ENCODE measurements at places on chromosomes 12 and 14.
A peak's percentile ranks its signal among the peaks of the same experiment; 100 is the strongest.

DNA sequence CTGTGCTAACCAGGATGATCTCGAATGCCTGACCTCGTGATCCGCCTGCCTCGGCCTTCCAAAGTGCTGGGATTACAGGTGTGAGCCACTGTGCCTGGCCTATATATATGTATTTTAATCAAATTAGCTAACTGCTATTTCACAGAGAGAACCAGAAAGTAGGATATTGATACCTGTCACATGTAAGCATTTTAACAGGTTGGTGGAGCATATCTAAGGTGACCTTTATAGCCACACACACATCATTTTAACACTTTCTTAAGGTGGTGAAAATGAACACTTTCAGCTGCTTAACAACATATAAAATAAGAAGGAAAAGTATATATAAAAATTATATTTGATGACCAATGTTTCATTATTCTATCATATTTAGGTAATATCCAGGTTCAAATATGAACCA is 57.0 kb upstream of the ATF7IP start:
- DNase-seq = no peak

GRCh38 chr12:110688446-110689280 is at the start of gene HVCN1:
TSS of gene HVCN1 (minus strand) at chr12:110689115. CDS start at chr12:110683245, 5,870 bp downstream.
- peak; percentile 73 for DNase-seq

DNA sequence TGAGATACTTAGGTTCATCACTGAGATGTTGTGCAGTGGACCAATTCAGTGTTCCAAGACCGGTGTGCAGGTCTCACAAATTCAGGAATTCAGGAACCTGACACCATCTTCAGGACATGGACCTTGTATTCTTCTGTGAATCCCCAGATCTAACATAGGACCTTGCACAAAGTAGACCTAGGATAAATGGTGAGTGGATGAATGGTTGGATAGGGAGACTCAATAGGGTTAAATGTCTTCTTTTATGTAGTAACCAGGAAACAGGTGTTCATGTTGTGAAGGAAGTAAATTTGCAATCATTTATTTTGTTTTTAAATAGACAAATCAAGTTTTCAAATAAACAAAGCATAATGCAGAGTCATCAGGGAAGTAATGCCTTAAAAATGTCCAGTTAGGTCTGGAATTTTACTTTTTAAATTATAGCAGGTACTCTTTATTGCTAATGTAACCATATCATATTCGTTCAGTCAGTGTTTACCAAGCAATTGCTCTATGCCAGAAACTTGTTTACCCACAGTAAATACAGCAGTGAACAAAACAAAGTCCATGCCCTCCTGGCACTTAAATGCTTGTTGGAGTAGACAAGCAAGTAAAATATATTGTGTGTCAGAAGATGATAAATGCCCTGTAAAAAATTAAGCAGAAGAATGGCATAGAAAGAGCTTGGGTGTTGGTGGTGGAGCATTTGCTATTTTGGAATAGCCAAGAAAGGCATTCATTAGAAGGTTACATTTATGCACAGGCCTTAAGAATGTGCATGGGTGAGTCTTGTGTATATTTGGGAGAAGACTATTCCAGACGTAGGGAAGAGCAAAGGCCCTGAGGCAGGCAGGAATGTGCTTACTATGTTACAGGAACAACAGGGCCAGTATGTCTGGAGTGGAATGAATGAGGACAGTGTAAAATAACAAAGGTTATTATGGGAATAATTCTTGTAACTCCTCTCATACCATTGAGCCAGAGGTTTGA is 26.3 kb downstream of the RXYLT1 start:
- no peak for DNase-seq

- DNase-seq = no peak
These were observed 2.0 kb downstream of the EEA1 start for GRCh38 chr12:92927055-92927435.

DNA sequence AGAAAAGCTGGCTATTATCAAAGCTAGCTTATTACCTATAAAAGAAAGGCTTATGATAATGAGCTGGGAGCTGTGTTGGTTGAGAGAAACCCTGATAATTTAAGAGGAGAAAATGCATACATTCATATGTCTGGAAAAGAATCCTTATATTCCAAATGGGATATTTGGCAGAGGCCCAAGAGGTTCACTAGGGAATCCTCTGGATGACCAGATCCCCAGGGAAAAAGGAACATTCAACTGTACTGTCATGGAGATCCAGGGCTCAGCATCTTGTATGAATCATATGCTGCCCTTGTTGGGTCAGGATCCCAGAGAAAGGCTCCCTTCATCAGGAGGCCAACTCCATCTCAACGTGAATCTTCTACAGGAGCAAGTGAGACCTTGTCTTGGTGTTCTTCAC is 16.6 kb upstream of the FBXO34 start:
- no peak for DNase-seq

GRCh38 chr14:34680806-34681479 is 33.5 kb downstream of the CFL2 start:
- DNase-seq = no peak

- no peak for DNase-seq
These were observed 6.7 kb downstream of the TRMT5 start for GRCh38 chr14:60974090-60974651.

DNA sequence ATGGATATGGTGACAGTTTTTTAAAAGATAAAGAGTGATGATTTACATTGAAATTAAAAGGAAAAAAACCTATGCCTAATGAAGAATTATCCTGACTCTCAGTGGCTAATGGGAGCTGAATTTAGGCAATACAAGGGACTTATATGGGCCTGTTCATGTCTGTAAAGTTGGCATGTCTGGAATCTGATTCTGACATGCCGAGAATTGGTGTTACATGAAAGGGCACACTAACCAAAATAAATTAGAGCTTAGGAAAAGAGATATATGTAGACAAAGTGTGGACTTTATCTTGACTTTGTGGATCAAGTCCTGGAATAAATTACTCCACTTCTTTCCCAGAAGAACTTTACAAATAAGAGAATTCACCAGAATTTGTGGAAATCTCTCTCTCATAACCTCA is 1.1 kb downstream of the TDG start:
- DNase-seq = no peak

DNA sequence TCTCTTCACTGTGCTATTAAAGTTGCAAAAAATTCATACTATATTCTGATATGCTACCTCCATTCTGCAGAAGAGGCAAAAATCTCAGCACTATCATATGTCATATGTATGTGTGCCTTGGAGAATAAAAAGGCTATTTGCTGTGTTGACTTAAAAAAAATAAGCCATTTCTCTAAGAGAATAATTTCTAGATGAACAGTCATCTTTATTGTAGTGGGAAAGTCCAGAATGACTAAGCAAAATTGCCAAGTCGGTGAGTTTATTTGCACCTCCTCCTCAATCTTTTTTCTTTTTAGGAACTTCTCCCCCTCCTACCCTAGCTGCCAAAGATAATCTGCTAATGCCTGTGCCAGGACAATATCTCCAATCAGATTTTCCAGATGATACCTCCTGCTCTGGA is 353.8 kb upstream of the FAR2 start:
- DNase-seq = no peak

DNA sequence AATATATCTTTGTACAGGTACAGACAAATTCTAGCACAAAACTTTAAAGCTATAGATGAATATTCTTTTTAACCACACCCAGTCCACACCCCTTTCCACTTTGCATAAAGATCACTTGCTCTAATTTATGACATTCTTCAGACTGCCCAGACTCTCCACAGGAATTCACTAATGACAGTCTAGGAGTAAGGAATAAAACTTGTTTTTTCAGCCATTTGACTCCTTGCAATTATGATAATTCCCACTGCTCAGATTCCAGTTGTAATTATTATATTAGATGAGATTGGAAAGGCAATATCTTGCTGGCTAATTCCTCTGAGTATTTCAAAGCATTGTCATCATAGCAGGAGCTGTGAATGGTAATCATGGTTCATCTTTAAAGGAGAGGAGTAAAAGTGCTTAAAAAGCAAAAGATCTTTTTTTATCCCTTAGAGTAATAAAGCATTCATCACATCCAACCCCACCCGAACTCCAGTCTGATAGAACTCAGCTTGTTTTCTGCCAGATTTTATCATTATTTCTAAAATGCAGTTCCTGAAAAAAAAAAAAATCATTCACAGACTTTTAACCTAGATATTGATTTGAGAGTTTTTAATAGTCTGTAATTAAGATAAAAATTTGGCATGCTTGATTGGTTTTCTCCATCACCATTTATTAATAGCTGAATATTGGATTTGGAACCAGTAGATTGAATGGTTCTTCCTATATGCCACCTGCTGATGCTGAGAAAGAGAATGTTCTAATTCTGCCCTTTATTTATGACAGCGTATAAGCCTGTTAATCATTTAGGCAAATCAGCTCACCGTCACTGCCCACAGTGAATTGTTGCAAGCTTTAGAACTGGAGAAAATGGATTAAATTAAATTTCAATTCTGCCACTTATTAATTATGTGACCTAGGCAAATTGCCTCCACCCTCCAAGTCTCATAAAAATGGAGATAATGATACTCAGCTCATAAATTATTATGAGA is 93.9 kb upstream of the RASSF8 start:
- DNase-seq = no peak

- DNase-seq = no peak
These were observed 26.9 kb upstream of the LTBP2 start for GRCh38 chr14:74638966-74639365.

- peak; percentile 69 for DNase-seq
These were observed 499 bp downstream of the DGLUCY start for GRCh38 chr14:91114079-91115065.

DNA sequence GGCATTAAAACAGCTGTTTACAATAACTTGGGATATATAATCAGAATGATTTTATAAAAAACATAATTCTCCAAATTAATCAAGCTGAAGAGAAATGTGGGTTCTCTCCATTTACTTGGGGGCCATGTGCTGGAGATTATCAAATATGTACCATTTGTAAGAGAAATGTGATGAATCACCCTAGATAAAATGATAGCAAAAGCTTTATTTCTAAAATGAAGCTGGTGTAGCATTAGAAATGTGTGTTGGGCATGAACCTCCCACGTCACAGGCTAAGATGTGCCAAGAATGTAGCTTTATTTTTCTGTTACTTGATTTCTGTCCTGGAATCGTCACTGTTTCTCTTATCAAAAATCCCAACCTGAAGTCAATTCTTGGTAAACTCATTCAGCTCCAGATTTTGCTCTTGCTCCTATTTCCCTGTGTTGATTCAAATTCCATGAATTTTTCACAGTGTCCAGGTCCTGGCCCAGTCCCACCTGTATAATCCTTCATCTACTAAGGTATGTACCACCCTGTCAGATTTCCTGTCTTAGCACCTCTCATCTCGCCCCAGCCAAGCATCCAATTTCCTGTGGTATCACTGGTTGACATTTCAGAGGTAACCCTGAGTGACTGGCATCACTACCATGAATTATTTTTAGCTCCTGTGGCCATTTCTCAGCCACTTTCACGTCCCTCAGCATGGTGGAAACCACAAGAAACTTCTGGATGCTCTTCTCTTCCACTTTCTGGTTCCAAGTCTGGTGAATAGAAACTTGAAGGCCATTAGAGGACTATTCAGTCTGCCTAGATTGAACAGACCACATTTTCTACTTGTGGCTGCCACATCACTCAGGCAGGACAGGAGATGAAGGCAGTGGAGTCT is 103.6 kb upstream of the FLRT2 start:
- no peak for DNase-seq

DNA sequence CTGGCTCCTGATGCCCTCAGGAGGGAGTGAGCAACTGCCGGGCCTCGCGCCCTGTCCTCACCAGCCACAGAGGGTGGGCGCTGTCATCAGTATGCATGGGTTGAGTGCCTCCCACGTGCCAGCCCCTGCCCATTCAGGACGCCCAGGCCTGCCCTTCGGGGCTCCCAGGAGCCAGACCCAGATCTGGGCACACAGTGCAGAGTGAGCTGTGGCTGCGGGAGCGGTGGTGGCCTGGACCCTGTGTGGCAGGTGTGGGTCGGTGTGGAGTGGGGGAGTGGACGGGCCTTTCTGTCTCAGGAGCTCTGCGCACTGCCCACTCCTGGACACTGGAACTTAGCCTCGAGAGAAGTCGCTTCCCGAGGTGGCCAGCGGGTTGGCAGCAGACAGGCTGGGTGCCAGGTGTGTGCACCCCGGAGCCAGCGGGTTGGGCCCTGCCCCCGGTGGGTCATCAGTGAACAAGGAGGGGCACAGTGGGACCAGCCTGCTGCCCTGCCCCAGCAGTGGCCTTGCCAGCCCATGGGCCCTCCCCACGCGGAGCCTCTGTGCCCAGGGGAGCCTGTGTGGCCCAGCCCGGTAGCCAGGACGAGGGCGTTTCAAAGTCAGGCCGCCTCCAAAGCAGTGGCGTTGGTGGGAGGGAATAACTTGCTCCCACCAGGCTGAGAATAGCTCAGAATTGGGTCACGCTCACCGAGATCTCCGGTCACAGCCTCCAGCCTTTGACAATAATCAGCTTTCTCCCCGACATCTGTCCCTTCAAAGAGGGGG is 9.5 kb downstream of the TRMT61A start:
- no peak for DNase-seq

- no peak for DNase-seq
These were observed 244.0 kb upstream of the MDGA2 start for GRCh38 chr14:47919334-47919846.

DNA sequence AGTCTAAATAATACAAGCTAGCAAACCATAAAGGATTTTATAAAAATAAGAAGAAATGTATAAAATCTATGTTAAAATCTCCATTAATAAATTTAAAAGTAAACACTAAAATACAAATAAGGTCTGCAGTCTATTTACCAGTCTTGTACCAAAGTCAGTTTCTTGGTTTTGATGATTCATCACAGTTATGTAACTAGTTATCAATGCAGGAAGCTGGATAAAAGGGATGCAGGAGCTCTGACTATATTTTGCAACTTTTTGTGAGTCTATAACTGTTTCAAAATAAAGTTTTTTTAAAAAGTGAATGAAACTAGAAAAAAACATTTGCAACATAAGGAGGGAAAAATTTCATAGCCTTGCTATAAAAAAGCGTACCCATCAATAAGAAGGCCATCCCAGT is 151.5 kb downstream of the DERA start:
- no peak for DNase-seq

DNA sequence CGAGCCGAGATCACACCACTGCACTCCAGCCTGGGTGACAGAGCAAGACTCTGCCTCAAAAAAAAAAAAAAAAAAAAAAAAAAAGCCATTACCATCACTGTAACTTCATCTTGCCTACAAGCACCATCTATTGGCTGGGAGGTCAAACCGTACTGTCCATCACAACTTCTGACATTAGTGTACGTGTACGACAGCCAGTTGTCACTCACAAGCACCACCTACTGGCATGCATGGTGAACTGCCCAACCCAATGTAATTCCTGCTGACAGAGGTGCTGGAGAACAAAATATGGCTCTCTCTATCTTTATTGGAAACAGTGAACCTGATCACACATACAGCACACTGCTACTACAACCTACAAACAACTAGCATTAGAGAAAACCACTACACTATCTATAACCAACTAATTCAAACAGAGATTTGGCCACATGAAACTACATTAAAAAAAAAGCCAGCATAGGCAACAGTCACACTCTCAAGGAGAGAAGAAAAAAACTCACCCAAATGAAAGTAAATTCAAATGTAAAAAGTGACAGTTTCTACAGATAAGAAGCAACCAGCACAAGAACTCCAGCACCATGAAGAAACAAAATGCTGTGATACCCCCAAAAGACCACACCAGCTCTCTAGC is 82.3 kb downstream of the PUS7L start:
- no peak for DNase-seq

All from GM12892 (cell line).